Stimulated activated CD8-positive, alpha-beta memory T cell treated with anti-CD3 and anti-CD28 coated beads, Interleukin-7, amount 100 ng/mL, for 1 hour (primary cell): ENCODE measurements at places on chromosomes 2 and 18.

DNA sequence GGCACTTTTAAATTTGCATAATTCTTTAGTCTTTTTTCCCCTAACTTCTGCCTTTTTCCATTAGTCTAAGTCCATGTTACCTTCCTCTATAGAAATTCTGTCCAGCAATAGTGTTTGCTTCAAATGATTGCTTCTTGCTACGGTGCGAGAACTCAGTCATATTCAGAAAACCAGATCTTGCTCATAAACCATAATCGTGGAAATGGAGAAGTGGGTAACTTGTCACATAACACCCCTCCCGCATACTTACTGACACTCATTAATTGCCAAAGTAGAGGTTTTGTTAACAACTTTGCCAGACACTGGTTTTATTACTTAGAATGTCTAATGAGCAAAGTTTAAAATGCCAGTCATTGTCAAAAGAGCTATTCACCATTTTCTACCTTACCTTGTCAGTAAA lies 94.3 kb upstream of the TWSG1 start:
- DNase-seq = no peak

- no peak for DNase-seq
These were observed 15.5 kb upstream of the MGAT4A start for GRCh38 chr2:98746426-98746825.

- no peak for DNase-seq
These were observed 273.2 kb upstream of the PARD3B start for GRCh38 chr2:204272089-204272488.

GRCh38 chr2:215895330-215895729 lies 118.0 kb downstream of the MREG start:
- no peak for DNase-seq

- DNase-seq = no peak
These were observed 76.9 kb downstream of the RHOB start for GRCh38 chr2:20523799-20524187.

DNA sequence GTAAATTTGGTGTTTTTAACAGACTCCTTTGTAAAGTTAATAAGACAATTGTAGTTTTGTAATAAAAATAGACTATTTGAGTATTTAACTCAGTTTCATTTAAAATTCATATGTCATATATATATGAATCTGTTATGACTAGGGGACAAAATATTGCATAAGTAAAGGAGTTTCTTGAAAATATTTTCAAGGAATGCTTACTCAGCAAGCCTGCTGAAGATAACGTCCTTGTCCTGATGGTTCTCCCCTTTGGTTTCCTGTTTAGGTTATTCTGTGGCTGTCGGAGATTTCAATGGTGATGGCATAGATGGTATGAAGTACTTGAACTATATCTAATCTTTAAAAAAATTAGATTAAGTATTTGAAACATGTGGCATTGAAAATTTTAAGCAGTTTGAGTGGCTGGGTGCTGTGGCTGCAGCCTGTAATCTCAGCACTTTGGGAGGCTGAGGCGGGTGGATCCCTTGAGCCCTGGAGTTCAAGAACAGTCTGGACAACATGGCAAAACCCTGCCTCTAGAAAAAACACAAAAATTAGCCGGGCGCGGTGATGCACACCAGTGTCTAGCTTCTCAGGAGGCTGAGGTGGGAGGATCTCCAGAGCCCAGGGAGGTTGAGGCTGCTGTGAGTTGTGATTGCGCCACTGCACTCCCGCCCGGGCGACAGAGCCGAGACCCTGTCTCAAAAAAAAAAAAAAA lies 47.1 kb downstream of the ITGAV start:
- DNase-seq = no peak

DNA sequence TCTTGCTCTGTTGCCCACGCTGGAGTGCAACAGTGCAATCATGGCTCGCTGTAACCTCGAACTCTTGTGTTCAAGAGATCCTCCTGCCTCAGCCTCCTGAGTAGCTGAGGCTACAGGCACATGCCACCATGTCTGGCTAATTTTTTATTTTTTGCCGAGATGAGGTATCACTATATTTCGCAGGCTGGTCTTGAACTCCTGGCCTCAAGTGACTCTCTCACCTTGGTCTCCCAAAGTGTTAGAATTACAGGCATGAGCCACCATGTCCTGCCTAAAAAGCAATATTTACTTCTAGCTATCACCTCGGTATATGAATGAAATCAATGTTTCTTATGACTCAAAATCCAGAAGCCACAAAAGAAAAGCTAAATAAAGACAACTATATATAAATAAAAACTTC lies 2.2 kb downstream of the BUB1 start:
- DNase-seq = no peak

- no peak for DNase-seq
These were observed 67.7 kb downstream of the REL start for GRCh38 chr2:60948926-60949579.

DNA sequence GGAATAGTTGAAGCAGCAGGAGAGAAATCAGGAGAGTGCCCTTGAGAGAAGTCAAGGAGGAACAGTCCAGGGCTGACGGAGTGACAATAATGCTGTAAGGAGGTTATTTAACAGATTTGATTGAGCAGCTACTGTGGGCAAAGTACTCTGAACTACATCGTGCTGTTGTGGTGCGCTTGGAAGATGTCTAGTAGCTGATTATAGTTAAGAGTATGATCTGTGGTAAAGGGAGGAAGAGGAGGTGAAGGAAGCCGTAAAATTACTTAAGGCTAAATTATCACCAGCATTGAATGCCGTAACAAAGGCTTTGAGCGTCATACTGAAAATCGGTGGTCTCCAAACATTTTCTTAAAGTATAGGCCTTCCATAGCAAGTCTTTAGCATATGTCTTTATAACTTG lies 4.5 kb downstream of the PCBP1 start:
- DNase-seq = no peak

DNA sequence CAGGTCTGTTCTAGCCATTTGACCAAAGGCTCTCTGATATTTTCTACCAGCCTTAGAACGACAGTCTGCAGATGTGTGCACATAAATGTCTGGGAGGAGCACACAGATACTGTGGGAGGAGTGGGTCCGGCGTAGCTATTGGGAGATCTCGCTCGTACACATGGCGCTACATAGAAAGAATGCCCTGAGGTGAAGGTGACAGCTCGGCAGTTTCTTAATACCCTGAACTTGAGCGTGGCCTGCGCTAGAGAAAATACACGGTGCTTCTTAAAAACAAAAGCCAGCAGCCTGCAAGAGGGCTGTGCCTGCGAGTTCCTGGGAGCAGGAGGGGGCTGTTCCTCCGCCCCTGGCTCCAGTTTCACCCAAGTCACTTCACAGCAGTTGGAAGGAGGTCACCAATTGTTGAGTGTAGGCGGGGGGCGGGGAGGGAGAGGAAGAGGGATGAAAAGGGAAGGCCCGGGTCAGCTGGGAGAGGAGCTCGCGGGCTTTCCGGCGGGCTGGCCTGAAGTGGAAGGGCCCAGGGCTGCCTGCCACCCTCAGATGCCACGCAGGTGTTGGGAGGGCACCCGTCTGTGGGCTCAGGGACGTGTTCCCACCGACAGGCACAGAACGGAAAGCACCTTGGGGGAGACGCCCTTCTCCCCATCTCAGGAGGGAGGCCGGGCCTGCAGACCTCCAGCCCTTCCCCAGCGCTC lies 124.7 kb upstream of the ZNF516 start:
- no peak for DNase-seq

DNA sequence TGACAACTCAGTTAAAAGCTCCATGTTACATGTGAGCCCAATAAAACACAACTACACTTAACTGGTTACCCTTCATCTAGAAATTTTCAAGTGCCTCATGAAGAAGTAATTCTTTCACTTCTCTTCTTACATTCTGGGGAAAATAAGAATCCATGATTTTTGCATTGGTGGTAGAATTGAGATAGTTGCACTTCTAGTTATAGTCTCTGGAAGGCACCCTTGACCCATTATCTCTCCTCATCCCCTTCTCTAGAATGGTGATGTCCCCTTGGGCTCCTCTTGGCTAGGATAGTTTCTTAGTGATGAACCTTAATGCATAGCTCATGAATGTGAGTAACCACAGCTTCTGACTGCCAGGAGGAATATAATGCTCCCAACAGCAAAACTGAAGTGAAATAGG lies 3.6 kb downstream of the LGALSL start:
- no peak for DNase-seq

DNA sequence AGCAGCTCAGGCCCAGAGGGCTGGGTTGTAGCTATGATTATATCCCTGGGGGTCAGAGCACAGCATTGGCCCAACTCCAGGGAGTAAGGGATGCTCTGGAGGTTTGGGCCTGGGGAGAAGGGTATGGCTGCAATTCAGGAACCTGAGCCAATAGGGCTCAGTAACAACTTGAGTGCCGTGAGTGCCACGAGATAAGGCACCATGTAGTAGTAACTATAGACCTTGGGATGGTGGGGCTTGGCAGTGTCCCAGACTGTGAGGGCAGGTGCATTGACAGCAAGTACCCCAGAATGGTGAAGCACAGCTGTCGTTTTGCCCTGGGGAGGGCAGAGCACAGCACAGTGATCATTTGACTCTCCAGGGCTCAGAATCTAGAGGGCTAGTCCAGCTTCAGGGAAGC lies 45.1 kb upstream of the ZNF396 start:
- DNase-seq = no peak

DNA sequence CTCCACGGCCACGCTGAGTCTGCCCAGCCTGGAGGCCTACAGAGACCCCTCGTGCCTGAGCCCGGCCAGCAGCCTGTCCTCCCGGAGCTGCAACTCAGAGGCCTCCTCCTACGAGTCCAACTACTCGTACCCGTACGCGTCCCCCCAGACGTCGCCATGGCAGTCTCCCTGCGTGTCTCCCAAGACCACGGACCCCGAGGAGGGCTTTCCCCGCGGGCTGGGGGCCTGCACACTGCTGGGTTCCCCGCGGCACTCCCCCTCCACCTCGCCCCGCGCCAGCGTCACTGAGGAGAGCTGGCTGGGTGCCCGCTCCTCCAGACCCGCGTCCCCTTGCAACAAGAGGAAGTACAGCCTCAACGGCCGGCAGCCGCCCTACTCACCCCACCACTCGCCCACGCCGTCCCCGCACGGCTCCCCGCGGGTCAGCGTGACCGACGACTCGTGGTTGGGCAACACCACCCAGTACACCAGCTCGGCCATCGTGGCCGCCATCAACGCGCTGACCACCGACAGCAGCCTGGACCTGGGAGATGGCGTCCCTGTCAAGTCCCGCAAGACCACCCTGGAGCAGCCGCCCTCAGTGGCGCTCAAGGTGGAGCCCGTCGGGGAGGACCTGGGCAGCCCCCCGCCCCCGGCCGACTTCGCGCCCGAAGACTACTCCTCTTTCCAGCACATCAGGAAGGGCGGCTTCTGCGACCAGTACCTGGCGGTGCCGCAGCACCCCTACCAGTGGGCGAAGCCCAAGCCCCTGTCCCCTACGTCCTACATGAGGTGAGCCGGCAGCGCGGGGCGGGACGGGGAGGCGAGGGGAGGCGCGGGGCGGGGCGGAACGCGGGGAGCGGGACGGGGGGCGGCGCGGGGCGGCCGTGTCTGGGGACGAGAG lies 15.2 kb downstream of the NFATC1 start:
- DNase-seq = no peak

DNA sequence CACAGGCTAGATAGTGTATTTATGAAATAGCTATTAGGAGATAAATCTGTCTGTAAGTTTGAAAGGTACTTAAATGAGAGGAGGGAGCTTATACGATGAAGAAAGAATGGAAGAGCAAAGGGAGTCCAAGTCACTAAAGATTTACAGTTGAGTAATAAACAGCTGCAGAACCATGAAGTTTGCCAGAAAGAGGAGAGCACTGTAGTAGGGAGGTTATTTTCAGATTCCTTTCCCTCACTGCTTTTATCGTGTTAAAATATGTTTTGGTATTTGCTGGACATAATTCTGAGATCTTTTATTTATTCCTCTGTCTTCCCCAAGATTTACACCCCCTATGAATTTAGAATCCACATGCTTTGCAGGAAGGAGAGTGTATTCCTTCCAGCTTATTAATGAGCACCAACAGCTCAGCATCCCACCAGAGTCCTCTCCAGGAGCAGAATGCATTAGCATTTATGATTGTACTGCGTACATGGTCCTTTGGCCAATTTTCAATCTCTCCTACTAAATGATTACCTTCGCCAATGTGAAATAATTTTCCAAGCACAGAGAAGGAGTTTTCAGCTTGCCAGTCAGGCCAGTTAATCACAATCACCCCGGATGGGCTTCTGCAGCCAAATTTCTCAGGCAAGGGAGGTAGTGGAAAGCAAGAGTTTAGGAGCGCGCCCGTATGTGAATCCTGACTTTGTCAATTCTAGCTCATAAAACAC lies 297.0 kb downstream of the NBAS start:
- no peak for DNase-seq

DNA sequence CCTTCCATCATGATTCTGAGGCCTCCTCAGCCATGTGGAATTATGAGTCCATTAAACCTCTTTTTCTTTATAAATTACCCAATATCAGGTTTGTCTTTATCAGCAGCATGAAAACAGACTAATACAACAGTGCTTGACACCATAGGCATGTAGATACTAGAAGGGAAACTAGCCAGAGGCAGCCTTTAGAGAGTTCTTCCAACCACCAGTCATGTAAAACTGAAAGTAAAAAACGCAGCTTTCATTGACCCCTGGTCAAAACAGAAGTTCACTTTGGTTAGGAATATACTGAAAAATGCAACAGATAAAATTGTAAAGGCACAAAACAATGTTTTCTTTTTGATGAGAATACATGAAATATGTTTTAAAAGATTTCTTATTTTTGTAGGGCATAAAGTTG lies 122.8 kb upstream of the L3MBTL4 start:
- DNase-seq = no peak

DNA sequence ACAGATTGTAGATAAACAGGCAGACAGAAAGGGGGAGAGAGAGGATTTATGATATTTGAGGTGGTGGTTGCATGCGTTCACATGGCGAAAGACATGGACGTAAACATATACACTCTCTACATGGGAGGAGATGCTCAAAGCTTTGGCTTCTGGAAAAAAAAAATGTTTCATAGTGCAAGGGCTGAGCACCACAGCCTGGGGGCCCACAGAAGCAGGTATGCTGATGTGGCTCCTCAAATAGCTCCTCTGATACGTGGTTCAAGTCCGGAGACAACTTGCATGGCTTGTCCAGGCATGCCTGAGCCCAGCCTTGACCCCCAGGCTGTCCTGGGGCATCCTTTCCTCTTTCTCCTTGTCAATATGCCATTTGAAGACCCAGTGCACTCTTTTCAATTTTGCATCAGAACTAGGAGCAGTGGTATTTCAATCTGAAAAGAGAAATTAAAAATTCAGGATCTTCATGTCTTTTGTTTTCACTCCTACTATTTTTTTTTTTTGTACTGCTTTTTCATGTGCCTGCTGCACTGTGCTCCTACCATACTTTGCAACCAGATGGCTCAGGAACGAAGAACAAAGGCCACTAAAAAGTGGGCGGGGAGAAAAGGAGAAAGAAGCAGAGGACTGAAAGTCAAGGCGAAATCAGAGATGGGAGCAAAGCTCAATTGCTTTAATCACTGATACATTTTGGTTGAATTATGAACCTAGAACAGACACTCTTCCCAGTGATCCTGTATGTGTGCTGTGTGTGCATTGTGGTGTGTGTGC lies 495.7 kb upstream of the TCF4 start:
- DNase-seq = no peak

GRCh38 chr2:161415987-161416707 lies at the start of gene TBR1:
Gene TBR1, plus strand, starts transcription at chr2:161416297. Its CDS starts 114 bp downstream, at chr2:161416411.
- no peak for DNase-seq
